Natural killer cell treated with Interleukin-12 subunit alpha and Interleukin-12 subunit beta and Interleukin-15 and Interleukin-18, amount 100 ng/mL, for 72 hours (primary cell): ENCODE measurements at places on chromosomes 3 and 15.

- no peak for DNase-seq
Observed at GRCh38 chr15:101043911-101044624, 124.9 kb downstream of the LRRK1 start.

- DNase-seq = no peak
Observed at GRCh38 chr3:172333692-172334457, 114.4 kb downstream of the GHSR start.

- DNase-seq = no peak
Observed at GRCh38 chr3:88203642-88204055, 53.9 kb downstream of the C3orf38 start.

GRCh38 chr15:85475317-85475701 is 94.9 kb downstream of the AKAP13 start:
- DNase-seq = no peak

- DNase-seq = peak; percentile 64
Observed at GRCh38 chr3:122609798-122610559, 32.5 kb downstream of the PARP15 start.

DNA sequence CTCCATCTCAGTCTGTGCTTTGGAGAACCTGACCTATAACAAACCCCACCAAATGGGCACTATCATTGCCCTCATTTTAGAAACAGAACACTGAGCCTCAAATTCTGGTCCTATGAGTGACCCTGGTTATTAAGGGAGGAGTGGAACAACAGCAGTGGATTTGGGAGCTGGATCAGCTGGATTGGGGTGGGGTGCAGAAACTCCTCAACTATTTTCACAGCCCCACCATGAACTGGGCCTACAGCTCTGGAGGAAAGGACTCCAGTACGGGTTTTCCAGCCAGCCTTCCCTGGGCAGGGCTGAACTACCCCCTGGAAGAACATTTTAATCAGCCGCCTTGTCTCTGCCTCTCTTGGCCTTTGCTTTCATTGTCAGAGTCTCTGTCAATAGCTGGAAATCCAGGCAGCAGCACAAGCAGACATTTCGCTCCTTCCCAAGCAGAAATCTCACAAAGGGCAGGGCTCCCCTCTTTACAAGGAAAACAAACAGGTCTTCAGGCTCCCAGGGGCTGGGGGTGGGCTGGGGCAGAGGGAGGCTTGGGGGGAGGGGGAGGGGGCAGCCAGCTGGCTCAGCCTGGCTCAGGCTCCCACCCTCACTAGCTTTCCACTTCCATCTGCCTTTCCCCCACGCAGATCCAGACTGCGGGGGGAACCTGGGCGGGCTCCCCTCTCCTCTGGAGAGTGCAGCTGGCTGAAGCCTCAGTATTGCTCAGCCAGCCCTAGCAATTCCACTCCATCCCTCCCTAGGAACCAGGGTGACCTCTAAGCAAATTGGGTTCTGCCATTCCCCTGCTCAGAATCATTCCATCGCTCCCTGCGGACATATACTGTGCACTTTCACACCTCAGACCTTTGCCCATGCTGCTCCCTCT is 13.7 kb upstream of the TLE3 start:
- DNase-seq = no peak

- no peak for DNase-seq
Observed at GRCh38 chr15:63442080-63442479, 60.4 kb upstream of the CA12 start.

- DNase-seq = no peak
Observed at GRCh38 chr3:144031938-144032337, 60.3 kb downstream of the DIPK2A start.

DNA sequence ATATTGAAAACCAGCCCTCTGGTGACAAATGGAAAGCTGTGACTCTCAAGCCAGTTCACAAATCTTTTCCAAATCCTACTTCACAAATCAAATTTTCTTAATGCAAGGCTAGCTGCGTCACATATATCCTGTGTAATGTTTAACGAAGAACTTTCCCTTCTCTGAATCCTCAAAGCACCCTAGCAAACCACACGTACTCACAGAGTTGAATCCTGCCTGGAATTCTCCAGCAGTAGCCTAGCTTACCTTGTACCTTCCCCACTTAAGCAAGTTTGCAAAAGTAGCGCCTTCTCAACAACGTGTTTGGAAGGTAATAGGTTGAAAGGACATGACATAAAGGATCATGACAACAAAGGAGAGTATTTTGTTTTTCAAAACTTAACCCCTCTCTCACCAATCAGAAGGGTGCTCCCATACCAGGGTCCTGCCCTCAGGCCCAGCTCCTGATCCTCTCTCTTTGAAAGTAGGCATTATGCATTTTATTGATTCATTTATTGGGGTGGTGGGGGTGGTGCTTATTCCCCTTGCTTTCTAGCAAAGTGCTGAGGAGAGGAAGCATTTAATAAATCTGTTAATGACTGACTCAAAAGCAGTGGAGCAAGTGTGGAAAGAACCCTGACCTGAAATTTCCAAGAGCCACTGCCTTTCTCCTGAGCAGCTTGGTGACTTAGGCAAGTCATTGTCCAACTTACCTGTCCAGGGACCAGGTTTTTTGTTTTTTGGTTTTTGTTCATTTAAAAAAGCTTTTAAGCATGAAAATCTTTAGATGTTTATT is 531.6 kb downstream of the MECOM start:
- no peak for DNase-seq

- DNase-seq = no peak
Observed at GRCh38 chr15:52117549-52117948, 5.0 kb upstream of the BCL2L10 start.

DNA sequence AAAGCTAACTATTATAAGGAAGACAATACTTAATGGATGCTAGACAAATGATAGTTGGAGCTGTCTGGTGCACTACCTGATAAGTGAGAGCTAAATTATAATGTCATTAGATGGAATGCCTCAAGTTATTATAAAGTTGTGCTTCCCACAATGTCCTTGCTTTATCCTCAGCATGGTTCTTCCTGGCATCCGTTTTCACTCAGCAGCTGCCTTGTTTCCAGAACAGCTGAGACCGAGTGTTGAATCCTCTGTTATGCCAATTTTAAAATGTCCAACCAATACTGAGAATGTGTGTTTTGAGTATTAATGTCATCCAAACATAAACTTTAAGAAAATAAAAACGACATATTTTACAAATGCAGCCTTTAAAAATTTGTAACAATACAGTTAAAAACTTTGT is 286.7 kb upstream of the SOX2 start:
- no peak for DNase-seq

GRCh38 chr15:68506071-68506470 is 72.7 kb upstream of the CORO2B start:
- no peak for DNase-seq

- DNase-seq = no peak
Observed at GRCh38 chr15:48477795-48478360, 146.6 kb downstream of the DUT start.

GRCh38 chr3:113660458-113660857 is 36.0 kb downstream of the USF3 start:
- DNase-seq = no peak

- DNase-seq = no peak
Observed at GRCh38 chr15:76961268-76962011, 29.9 kb downstream of the RCN2 start.

DNA sequence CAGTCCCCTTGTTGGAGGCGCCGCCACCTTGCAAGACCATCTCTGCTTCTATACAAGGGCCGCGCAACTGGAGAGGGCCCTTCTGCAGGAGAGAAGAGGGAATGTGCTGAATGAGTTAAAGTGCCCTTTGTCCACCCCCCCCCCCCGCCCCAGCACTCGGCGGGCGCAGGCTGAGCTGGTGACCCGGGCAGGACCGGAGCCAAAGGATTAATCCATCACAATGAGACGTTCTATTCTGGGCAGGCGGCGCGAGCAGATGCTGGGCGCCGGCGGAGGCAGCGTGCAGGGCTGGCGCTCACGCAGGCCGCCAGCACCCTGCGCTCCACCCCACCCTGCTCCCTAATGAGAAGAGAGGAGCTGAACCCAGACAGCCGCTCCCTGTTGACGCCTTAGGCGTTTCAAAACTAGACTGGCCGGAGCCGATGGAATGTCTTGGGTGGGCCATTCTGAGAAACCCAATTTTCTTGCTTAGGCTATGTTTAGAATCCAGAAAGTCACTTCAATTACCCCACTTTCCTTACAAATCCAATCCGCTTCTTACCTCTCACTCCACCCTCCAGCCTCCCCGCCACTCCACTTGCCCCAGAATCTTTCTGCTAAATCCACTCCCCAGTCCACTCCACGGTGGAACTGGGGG is 32.9 kb downstream of the GJD2 start:
- DNase-seq = no peak
